ENCODE measurements at places on chromosomes 1 and 21.

- no peak for DNase-seq
Measured at GRCh38 chr1:4564051-4564450, 90.4 kb upstream of the AJAP1 start.

GRCh38 chr1:205450448-205450847 lies 5.4 kb downstream of the BLACAT1 start:
- DNase-seq = no peak

DNA sequence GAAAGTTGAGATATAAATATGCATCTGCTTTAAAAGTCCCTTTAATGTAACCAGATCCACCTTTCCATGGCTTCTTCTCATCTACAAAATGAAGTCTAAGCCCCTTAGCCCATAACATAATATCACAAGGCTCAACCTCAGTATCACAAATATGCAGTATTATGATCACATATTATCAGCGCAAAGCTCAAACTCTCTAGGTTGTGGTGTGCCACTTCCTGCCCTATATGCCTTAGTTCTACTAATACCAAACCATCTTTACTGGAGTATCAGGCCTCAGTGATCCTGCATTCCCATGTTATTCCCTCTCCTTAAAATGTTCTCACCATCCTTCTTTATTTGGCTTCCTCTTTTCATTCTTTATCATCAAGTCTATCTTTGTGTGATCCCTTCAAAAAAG lies 301.8 kb downstream of the NEGR1 start:
- no peak for DNase-seq

DNA sequence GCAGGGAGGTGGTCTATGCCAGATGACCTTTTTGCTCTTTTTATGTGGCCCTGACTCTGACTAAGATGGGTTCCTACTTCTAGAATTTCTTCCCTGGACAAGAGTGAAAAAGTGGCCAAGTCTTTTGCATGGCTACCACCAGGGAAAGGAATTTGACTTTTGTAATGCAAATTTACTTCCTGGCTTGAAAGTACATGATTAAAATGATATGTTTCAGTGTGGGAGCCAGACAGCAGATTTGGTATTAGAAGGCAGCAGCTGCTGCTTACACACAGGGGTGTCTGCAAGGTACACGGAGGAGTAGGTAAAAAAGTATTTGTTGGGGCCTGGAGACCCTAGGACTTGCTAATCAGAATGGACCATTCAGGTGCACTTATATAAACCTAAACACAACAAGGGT lies 78.4 kb downstream of the KCND3 start:
- DNase-seq = no peak

DNA sequence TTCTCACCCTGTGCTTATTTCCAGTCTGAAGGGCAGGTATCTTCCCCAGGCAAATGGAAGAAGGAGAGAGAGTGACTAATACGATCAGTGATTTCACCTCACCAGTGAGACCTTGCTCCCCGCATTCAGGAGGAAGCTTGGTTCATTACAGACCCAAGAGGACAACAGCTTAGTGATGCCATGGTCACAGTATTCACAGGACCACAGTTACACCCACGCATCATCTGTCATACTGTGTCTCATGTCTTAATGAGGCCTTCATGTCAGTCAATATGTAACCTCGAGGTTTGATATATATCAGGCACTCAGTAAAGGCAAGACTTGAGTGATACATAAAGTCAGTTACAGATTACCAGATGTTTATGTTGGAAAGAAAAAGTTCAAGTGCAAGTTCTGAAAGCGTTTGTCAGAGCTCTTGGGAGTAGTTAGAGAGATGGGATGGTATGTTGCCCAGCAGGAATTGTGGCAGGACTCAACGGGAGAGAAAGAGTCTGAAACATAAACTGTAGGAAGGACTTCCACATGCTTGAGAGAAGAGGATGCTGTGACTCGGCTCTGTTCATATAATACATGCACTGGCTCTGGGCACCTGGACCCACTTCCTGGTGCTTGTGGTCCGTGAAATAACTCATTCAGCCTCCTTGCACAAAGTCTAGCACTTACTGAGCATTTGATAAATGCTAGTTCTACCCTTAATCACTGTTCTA lies 33.3 kb downstream of the GNPAT start:
- DNase-seq = no peak

DNA sequence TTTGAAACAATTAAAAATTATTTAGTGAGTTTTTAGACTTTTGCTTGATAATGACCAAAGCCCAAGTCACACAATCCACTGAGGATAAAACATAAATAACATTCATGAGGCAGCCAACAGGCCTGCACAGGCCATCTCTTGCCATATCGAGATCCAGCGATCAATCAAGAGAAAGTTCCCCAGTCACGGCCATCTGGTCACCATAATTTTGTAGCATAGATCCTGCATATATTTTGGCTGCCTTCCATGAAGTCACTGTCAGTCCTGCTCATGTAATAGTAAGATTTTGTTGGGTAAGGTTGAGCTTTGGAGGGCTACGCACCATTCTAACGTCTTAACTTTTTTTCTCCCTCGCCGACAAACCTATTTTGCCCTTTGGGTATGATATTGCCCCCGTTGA lies 17.5 kb downstream of the KPNA6 start:
- DNase-seq = no peak

- DNase-seq = no peak
Measured at GRCh38 chr1:28199328-28200233, 23.1 kb upstream of the PTAFR start.

- DNase-seq = no peak
Measured at GRCh38 chr1:47724432-47724999, 272.7 kb downstream of the TRABD2B start.

- no peak for DNase-seq
Measured at GRCh38 chr1:225462714-225463574, 35.1 kb upstream of the LBR start.

GRCh38 chr1:19532519-19532918 lies 47.2 kb upstream of the CAPZB start:
- no peak for DNase-seq

GRCh38 chr21:38352536-38353219 lies 95.9 kb downstream of the KCNJ15 start:
- DNase-seq = peak; percentile 4

GRCh38 chr21:44603911-44604310 lies 3.5 kb downstream of the KRTAP10-7 start:
- DNase-seq = no peak

GRCh38 chr1:96598416-96599168 lies 123.0 kb upstream of the PTBP2 start:
- DNase-seq = peak; percentile 3

DNA sequence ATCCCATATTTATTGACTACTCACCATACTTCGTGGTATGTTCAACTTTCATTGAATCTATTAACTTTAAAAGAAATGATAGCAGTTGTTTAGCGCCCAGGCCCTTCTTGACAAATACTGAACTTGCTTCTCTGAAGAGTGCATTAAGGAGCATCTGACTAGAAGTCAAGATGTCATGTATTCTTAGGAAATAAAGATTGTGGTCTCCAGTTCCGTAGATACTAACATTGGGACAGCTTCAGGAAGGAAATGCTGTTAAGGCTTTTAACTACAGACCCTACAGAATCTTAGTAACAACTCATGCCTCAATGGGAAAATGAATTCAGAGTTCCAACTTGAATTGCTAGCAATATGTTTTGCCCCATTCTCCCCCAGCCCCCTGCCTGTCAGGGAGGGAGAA lies 14.8 kb downstream of the LYST start:
- no peak for DNase-seq

DNA sequence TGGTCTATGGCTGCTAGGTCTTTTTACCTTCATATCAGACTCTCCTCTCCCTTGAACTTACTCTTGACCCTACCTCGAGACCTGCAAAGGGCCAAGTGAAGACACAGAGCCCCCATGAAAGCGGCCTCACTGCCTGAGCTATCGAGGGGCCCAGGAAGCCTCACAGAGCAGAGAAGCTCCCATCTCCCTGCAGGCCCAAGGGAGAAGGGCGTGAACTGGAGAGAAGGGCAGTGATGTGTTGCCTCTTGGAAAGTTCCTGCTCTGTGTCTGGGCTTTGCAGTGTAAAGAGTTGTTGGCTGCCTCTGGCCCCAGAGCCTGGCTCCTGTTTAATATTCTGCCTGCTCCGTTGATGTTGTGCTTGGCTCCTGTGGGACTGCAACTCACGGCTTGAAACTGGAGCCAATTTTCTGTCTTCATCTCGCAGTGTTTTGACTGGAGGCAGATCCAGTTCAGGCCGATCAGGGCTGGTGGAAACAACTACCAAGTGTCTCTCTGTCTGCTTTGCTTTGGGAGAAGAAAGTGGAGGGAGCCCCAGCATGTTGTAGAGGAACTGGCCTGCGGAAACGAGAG lies 4.3 kb downstream of the SERTAD4 start:
- DNase-seq = peak; percentile 44

- DNase-seq = no peak
Measured at GRCh38 chr1:107673006-107673405, 292.0 kb downstream of the VAV3 start.

DNA sequence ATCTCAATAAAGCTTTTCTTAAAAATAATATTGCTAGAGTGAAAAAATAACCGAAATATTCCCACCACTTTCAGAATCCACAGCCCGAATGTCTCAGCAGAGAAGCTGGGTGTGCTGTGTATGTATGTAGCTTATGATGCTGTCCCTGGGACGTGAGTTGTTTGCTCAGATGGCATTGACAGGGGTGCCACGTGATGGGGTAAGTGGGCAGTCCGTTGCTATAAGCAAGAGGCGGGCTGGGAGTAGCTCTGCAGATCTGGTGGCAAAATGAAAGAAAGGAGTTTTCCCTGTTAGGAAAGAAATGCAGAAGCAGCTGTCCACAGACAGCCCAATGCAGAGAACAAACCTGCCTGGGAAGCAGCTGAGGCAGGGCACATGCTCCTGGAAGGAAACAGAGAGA lies 3.8 kb upstream of the FAM20B start:
- peak; percentile 2 for DNase-seq

DNA sequence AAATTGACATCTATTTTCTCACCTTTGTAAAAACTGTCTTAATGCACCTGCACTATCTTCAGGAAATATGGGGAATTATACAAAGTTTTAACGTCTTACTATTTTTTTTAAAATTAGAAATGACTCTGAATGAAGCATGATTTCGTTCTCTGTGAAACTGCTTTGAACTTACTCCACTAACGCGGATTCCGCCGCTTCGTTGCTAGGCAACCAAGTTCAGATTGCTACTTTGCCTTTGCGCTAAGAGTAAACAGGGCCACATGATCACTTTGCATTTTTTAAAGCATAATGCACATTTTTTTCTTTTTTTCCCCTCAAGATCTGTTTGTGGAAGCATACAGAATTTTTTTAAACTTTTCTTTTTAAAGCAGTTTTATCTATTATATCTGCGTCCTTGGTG lies 690.5 kb downstream of the BRINP3 start:
- DNase-seq = no peak

DNA sequence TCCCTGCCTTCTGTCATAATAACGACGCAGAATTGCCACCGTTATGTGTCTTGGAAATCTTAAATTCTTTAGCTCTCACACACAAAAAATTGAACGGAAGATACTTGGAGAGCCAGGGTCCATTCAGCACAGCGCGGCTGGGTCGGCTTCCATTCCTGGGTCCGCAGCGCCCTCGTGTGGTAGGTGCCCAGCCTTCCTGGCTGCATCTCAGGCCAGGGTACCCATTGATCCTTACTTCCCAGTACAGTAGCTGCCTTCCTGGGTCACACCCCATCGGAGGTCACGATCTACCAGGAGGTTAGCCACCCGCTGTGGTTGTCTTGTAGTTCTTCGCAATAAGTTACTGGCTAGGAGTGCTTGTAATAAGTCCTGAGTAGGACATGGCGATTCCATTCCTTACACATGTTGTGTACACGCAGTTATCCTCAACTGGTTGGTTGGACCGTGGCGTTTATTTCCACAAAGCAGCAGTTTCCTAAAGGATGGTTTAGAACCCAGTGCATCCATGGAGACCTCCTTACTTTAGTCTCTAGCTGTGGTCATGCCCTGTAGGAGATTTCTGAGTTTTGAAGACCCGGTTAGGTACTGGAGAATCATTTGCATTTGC lies 9.9 kb upstream of the MTARC1 start:
- no peak for DNase-seq

GRCh38 chr1:151854658-151855057 lies 1.1 kb upstream of the THEM5 start:
- no peak for DNase-seq

GRCh38 chr1:215220346-215220745 lies 137.8 kb downstream of the KCNK2 start:
- DNase-seq = no peak

GRCh38 chr1:194268839-194269238 lies 1082.4 kb upstream of the B3GALT2 start:
- DNase-seq = no peak

GRCh38 chr1:71583756-71584155 lies 502.9 kb upstream of the ZRANB2 start:
- DNase-seq = no peak

GRCh38 chr21:44761747-44762208 lies 39.8 kb downstream of the UBE2G2 start:
- no peak for DNase-seq

GRCh38 chr1:8497210-8497819 lies 179.4 kb downstream of the SLC45A1 start:
- no peak for DNase-seq

DNA sequence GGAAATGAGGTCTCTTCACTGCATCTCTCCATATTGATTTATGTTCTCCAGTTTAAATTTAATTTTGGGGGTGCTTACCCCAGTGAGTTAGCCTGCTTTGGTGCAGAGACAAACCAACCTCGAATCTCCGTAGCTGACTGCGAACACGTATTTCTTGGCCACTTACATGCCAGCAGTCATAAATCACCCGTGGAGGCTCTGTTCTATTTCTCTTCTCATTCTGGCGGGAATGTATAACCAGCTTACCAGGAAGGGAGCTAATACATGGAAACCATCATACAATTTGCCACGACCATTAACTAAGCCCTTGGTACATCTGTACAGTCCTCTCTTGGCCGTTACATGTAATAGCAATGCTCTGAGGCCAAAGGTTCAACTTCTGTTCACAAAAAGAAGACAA lies 148.0 kb downstream of the PLA2G4A start:
- DNase-seq = no peak

DNA sequence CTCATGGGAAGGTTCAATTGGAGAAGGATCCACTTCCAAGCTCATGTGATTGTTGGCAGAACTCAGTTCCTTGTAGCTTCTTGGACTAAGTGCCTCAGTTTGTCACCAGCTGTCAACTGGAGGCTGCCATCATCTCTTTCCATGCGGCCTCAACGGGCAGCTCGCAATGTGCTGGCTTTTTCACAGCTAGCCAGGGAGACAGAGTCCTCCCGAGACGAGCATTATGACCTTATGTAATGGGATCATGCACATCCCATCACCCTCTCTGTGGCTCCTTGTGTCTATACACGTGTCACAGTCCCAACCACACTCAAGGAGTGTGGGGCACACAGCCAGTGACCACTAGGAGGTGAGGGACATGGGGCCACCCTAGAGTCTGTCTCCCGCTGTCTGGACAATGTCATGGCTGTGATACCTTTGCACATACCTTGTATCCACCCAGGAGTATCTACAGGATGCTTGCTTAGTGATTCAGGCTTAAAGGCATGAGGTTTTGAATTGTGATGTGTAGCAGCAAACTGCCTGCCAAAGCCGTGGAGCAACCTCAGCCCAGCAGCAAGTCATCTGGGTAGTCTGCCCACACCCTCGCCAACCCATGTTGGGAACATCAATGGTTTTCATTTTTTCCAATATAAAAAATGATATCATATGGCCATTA lies 3.9 kb upstream of the KRTAP10-6 start:
- DNase-seq = no peak
